ENCODE measurements at places on chromosomes 16 and 17.

GRCh38 chr17:48646183-48647102, 20.3 kb upstream of the HOXB9 start:
- peak; percentile 32 for DNase-seq

DNA sequence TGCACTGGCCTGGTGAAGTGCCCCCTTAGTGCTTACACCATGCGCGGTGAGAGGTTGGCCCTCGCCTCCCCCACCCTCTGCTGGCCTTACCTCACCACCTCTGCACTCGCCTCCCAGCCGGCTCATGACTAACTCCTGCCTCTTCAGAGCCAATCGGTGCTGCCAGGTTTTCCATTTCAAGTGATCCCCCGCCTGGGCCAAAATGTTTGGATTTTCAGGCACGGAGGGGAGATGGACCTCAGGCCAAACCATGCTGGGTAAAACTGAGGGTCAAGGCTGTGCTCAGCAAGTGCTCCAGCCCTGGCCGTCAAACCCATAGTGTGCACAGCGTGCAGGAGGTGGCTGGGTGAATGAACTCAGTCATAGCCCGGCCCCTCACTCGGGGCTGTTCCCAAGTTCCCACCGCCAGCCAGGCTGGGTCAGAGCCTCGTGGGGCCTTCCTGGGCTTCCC, 175.4 kb downstream of the SEC14L1 start:
- no peak for DNase-seq

GRCh38 chr17:20852990-20853370, 189.8 kb downstream of the USP22 start:
- no peak for DNase-seq

DNA sequence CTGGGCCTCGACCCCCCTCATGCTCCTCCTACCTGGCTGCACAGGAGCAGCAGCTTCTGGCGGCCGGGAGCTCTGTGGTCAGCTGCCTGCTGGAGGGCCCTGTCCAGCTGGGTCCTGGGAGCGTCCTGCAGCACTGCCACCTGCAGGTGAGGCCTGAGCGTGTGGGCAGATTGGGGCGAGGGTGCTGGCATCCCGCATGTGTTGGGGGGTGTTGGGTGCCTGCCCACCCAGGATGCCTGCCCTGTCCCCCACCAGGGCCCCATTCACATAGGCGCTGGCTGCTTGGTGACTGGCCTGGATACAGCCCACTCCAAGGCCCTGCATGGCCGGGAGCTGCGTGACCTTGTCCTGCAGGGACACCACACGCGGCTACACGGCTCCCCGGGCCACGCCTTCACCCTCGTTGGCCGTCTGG, 16.5 kb downstream of the FCSK start:
- no peak for DNase-seq

DNA sequence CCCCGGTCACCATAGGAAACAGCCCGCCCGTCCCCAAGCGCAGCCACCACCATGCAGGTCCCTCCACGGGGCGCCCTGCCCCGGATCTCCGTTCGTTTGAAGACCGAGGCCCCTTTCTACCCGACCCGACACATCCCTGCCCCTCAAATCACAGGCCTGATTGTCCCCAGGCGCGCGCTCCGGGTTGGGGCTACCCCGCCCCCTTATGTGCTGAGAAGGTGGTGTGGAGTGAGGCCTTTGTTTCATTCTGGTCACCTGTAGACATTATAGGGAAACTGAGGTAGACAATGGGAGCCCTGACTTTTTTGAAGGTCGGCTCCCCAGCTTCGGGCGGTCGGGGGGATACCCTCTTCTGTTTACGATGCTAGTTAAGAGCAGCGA, 763 bp upstream of the ACTG1 start:
- DNase-seq: peak; percentile 67

- DNase-seq: no peak
Measured at GRCh38 chr16:6524501-6524900, 808.1 kb upstream of the RBFOX1 start.

- no peak for DNase-seq
Measured at GRCh38 chr16:31513126-31513525, 4.9 kb upstream of the RUSF1 start.

DNA sequence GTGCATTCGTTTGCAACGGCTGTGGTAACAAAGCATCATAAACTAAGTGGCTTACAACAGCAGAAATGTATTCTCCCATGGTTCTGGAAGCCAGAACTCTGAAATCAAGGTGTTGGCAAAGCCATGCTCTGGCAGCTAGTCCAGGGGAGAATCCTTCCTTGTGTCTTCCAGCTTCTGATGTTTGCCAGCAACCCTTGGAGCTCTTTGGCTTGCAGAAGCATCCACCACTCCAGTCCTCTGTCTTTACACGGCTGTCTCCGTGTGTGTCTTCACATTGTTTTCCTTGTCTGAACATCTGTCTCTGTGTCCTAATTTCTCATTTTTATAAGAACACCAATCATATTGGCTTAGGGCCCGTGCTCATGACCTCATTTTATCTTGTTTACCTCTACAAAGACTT, 265.3 kb upstream of the HSBP1 start:
- no peak for DNase-seq

Data from activated naive CD4-positive, alpha-beta T cell treated with Interleukin-2 at 50 U/mL for 16 hours (primary cell).